ENCODE measurements at places on chromosomes 3 and 15.
A peak's percentile ranks its signal among the peaks of the same experiment; 100 is the strongest.

DNA sequence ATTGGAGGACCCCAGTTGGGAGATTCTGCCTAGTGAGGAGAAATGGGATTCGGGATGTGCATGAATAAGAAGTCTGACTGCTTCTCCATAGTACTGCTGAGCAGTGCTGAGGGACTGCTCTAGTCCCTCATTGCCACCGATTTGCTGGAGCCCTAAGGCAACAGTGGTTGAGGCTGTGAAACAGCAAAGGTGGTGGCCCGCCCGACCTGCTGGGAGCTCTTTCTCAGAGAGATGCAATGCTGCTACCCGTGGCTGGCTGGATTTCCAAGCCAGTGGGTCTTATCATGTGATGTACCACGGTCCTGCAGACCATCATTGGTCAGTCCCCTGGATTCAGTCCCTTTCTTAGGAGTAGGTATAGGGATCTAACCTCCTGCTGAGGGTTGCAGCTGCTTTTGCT, 42.6 kb upstream of the GCSAM start:
- no peak overlapping the region for H3K27ac ChIP-seq
- DNase-seq = no peak
- no peak overlapping the region for H3K4me3 ChIP-seq
- no peaks in the 10 kb centered on the region for H3K4me1 ChIP-seq
- H3K27me3 ChIP-seq = no peaks in the 10 kb centered on the region
- no peaks in the 10 kb centered on the region for H3K36me3 ChIP-seq

DNA sequence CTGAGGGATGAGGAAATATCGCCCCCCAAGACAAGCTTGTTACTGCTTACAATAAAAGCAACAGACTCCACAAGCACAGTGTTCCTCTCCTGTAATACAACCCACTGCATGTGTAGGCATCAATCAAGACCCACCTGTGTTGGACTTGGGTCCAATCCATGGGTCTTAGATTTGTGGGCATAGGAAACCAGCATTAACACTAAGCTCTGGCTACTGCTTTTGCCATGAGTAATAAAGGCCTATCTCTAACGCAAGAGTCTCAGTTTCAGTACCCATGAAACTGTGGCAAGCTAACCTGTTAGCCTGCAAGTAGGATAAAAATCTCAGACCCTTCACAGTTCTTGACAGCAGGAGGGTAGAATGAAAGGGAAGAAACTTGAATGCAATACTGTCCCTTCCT, 5.2 kb upstream of the EIF1B start:
- no peak overlapping the region for H3K4me3 ChIP-seq
- no peaks in the 10 kb centered on the region for H3K36me3 ChIP-seq
- no peak overlapping the region for H3K27ac ChIP-seq
- no peaks in the 10 kb centered on the region for H3K27me3 ChIP-seq
- no peak for DNase-seq

- H3K27me3 ChIP-seq = no peaks in the 10 kb centered on the region
- peak; percentile 65 for DNase-seq
- H3K4me3 ChIP-seq = no peak overlapping the region
These were observed 23.9 kb downstream of the RBPMS2 start for GRCh38 chr15:64751464-64751863.

DNA sequence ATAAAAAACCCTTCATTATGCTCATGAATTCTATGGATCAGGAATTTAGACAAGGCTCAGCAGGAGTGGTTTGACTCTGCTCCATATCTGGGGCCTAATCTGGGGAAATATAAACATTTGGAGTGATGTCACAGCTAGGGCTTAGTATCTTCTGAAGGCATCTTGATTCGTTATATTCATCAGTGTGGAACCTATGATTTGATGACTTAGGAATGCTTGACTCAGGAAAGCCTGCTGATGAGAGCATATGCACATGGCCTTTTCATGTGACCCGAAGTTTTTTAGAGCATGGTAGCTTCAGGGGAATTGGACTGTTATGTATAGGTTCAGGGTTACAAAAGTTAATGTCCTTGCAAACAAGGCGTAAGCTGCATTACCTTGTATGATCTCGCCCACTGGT, 184.9 kb upstream of the LRRC3B start:
- H3K4me3 ChIP-seq = no peak overlapping the region
- H3K36me3 ChIP-seq = no peaks in the 10 kb centered on the region
- H3K27ac ChIP-seq = no peak overlapping the region
- no peak for DNase-seq
- no peaks in the 10 kb centered on the region for H3K4me1 ChIP-seq

DNA sequence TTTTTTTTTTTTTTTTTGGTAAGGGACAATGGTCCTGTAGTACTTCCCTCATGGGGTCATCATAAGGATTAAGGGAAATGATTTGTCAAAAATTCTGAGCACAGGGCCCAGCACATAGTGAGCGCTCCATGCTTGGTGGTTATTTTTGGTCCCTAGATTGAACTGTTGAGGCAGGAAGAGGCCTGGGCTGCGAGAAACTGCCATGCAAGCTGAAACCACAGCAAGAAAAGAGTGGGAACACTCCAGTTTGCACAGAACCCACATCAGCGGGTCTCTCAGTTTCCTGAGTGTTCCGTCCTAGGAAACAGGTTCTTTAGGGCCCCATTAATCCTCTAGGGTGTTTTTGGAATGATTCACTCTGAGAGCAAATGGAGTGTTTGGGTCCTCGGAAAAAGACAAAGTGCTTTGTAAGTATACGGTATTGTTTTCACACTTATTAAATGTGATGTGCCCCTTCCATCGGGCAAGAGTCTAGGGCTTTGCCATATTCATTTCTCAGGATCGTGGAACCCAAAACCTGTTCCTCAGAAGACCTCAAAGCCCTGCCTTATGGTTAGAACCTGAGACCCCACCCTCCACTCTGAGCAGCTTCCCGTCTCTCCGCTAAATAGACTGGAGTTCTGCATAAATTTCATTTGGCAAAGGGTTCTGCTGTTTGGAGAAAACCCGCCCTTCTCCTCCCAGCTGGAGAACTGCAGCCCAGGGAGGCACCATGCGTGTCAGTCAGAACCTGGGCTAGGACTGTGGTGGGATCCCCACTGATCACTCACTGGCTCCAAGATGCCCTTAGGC, 60.4 kb downstream of the SPSB4 start:
- H3K4me1 ChIP-seq = no peaks in the 10 kb centered on the region

DNA sequence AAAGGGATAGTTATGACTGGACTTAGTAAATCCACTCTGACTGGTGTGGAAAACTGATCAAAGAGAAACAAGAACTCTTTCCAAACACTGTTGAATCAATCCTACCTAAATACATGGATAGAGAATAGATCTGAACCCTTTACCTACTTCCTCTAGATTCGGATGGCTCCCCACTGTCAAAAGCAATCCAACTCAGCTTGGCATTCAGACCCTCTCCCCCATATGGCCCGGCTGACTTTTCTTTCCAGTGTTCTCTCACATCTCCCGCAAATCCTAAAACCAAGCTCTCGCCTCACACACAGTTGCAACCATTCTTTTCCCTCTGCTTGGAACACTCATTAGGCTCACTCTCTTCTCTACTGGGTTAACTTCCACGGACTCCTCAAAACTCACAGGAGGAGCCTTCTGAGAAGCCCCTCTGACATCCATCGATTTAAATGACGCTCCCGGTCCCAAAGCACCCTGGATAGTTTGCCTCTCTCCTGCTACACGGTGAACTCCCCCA, 639 bp downstream of the SPICE1 start:
- no peaks in the 10 kb centered on the region for H3K36me3 ChIP-seq
- peak overlapping the region; percentile 67 for H3K27ac ChIP-seq
- H3K27me3 ChIP-seq = peaks cover 29% of the 10 kb centered on the region
- DNase-seq = no peak
- peak overlapping the region; percentile 98 for H3K4me3 ChIP-seq

DNA sequence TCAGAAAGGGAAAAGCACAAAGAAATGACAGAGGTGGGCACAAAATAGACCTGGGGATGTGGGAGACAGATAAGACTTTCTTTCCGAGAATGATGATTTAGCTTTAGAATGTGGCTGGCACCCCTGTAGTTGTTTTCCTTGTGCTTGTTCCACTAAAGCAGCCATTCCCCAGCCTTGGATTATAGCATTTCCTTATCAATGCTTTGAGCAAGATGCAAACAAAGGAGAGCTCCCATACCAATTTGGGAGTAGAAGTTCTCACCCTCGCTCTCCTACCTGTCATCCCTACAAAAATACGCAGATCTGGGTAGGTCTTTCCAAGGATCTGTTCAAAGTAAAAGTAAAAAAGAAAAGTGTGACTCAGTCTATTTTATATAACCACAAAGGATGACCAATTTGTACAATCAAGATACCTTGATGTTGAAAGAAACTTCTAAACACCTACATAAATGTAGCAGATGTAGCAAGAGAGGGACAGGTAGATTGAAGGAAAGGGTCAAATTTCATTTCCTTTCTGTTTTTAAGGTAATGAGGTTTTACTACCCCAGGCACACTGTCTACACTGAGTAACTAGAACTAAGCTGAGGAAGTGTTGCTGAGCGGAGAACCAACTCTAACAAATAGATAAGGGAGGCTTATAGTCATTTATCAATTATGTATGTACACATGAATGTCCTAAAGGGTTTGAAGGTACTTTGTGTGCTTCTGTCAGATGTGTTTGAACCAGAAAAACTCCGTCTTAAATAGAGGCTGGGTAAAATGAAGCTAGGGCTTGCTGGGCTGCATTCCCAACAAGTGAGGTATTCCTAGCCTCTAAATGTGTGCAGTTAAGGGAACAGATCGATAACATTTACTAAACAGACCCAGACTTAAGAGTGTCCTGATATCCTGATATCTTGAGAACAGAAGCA, 91.1 kb upstream of the LRRN1 start:
- H3K27me3 ChIP-seq = no peaks in the 10 kb centered on the region
- H3K36me3 ChIP-seq = no peaks in the 10 kb centered on the region
- peaks cover 32% of the 10 kb centered on the region for H3K4me1 ChIP-seq
- peak overlapping the region; percentile 27 for H3K4me3 ChIP-seq

DNA sequence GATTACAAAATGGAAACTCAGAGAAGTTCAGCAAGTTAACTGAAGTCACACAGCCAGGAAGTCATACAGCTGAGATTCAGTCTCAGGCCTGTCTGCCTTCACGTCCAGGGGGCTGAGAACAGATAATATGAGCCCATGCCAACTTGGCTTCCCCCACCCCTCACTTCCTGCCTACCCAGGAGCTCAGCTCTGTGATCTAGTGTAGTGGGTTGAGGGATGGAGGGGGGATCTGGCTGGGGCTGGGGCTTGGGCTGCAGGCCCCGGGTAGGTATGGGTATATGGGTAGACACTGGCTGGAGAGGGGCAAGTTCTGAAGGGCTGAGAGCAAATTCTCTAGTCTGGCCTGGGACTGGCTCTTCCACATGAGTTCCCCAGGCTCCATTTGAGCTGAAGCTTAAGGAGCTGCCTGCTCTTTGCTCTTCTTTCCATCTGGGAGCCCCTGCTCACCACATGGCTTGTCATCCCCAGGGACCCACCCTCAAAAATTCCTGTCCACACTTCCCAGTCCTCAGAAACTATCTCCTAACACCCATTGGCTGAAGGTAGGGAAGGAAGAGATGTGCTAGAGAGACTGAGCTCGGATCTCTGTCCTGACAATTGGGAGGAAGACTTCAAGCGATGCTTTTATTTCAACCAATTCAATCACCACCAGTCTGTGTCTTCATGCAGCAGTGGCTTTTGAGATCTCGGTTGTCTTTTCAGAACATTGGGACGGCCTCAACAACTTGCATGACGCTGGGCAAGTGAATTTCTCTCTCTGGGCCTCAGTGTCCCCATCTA, 2.0 kb downstream of the RASGRF1 start:
- peak; percentile 35 for DNase-seq
- H3K4me3 ChIP-seq = no peak overlapping the region
- no peaks in the 10 kb centered on the region for H3K4me1 ChIP-seq

DNA sequence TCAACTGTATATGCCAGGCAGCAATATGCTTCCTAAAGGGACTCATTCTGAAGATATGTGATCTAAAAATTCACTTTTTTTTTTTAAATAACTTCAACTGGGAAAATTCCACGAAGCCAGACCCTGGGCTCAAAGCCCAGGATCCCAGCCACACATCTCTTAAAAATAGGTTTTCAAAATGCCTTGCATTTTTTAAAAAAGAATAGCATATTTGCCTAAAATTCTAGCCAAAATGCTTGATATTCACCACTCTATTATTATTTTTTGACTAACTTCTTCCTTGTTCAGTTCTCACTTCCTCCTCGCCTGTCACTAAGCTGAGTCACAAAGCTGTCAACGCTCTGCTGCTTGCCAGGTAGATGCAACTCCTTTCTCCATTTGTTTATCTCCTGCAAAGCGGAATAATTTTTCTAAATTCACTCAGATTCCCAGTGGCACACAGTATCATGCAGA, 28.0 kb upstream of the VGLL4 start:
- no peaks in the 10 kb centered on the region for H3K36me3 ChIP-seq
- H3K4me1 ChIP-seq = no peaks in the 10 kb centered on the region
- no peaks in the 10 kb centered on the region for H3K27me3 ChIP-seq
- H3K4me3 ChIP-seq = no peak overlapping the region

DNA sequence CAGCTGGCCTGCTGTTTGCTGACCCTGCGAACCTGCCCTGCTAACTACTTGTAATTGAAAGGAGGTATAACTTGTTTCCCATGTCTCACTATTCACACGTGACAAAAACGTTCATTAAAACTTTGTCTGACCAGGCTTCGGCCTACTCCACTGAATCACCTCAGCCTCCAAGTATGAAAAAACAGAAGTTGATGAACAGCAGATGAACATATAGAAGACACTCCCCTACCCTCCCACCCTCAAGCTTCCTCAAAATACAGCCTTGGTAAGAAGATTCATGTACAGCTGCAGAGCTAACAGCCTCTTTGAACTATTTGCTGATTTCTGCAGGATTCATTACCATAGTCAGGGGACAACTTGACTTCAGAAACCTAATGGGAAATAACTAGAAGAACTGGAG, 10.7 kb downstream of the RBM15B start:
- H3K36me3 ChIP-seq = peaks cover 27% of the 10 kb centered on the region
- H3K27ac ChIP-seq = no peak overlapping the region
- H3K4me1 ChIP-seq = no peaks in the 10 kb centered on the region
- DNase-seq = no peak
- no peaks in the 10 kb centered on the region for H3K27me3 ChIP-seq

- no peaks in the 10 kb centered on the region for H3K27me3 ChIP-seq
- H3K4me3 ChIP-seq = no peak overlapping the region
- no peak overlapping the region for H3K27ac ChIP-seq
- H3K4me1 ChIP-seq = peaks cover 7% of the 10 kb centered on the region
- no peak for DNase-seq
These were observed 30.8 kb upstream of the MASP1 start for GRCh38 chr3:187322291-187322690.

DNA sequence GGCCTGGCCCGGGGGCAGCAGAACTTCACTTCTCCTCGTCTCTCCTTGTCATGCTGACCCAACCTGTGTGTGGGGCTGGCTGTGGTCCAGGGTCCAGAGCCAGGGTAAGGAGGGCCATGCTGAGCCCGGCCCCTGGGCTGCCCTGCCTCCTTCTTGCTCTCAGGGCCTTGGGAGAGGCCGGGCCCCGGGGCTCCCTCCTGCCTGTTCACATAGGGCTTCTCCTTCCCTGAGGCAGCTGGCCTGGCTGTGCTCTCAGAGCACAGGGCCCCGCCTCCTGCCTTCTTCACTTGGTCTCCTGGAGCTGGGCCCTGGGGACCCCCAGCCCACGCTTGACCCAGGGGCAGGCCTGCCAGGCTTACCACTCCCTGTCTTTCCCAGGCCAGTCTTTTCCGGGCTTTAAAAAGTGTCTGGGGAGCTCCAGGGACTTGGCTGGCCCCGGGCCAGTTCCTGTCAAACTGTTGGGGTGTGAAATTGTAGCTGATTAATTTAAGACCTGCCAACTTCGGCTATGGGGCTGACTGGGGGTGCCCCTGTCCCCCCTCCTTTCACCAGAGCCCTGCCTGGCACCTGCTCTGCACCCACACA, 11.8 kb downstream of the PLXNA1 start:
- no peaks in the 10 kb centered on the region for H3K4me1 ChIP-seq
- H3K36me3 ChIP-seq = peaks cover 51% of the 10 kb centered on the region
- no peak for DNase-seq
- no peaks in the 10 kb centered on the region for H3K27me3 ChIP-seq
- no peak overlapping the region for H3K4me3 ChIP-seq
